ENCODE measurements at places on chromosomes 1 and 21. TPM values are rescaled to one million over a fixed set of nuclear protein-coding genes. Genes with fewer than 3 reads are reported as not detected.
A peak's percentile ranks its signal among the peaks of the same experiment; 100 is the strongest.

Gene AKIRIN1
- 107 TPM for total RNA-seq

Gene SPRR3
- not detected for total RNA-seq

Gene TRIM67
- total RNA-seq, result not detected

Gene ZMYND12
- 1.0 TPM for total RNA-seq

Gene CR2
- not detected for total RNA-seq

DNA sequence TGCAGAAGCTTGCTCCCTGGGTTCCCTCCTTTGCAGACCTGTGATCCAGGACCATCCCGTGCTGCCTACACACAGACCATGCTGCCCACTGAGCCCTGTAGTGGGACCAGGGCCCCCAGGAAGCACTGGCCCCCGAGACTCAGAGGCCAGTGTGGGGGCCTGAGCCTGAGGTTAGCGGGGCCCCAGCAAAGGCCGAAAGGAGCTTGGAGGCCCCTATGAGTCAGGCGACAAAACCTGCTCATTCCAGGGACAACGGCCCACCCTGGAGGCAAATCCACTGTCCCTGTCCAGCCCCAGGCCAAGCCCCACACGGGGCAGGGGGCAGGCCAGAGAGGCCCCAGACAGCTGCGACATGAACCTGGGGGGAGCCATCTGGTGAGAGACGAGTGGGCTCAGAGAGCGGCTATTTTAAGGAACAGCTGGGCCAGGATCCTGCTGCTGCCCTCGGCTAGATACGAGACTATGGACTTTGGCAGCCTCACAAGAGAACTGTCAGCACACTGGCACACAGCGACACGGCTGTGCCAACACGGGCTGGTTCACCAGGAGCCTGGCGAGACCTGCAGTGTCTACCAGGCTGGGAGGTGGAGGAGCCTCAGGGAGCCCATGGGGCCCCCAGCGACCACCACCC, 74.7 kb downstream of the ARHGEF16 start:
- peak; percentile 86 for DNase-seq

DNA sequence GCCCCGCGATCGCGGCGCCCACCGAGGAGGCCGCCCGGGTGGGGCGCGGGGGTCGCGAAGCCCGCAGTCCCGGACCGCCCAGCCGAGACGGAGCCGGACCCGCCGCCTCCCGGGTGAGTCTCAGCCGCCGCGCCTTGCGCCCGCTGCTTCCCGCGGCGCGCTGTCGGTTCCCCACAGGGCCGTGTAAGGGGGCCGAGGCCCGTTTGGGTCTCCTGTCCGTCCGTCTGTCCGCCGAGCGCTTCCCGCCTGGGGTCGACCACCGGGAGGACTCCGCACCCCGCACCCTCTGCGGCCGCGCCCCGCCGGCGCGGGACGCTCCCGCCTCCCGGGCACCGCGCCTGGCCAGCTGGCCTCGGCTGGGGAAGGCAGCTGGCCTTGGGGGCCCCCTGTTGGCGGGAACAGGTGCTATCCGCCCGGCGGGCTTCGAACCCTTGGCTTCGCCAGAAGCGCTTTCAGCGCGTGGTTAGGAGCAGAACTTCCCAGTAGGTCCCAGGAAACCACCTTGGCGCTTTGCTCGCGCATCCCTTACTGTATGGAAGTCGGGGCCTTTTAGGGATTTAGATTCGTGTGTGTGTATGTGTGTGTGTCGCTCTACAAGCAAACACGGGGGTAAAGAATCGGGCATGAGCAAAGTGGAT, 414 bp downstream of the TMEM51 start:
- DNase-seq, result peak; percentile 76

DNA sequence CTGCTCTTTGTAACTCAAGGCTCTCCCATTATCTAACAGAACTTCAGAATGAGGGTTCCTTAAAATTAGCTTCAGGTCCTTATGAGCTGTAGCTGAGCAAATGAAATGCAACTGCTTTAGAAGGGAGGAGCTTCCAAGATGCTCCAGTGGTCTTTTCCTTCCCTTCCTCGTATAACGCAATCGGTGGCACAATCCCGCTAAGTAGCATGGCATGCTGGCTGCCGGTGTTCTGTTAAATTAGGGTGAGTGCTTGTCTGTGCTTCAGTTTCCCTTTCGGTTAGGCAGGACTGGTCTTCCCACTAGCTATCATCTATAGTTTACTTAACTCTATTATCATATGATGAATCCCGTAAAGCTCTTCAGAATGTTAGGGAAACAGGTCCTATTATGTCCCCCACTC, 917 bp downstream of the KIAA0040 start:
- DNase-seq, result no peak

GRCh38 chr1:109732390-109732881, 8.4 kb downstream of the GSTM3 start:
- no peak for DNase-seq

DNA sequence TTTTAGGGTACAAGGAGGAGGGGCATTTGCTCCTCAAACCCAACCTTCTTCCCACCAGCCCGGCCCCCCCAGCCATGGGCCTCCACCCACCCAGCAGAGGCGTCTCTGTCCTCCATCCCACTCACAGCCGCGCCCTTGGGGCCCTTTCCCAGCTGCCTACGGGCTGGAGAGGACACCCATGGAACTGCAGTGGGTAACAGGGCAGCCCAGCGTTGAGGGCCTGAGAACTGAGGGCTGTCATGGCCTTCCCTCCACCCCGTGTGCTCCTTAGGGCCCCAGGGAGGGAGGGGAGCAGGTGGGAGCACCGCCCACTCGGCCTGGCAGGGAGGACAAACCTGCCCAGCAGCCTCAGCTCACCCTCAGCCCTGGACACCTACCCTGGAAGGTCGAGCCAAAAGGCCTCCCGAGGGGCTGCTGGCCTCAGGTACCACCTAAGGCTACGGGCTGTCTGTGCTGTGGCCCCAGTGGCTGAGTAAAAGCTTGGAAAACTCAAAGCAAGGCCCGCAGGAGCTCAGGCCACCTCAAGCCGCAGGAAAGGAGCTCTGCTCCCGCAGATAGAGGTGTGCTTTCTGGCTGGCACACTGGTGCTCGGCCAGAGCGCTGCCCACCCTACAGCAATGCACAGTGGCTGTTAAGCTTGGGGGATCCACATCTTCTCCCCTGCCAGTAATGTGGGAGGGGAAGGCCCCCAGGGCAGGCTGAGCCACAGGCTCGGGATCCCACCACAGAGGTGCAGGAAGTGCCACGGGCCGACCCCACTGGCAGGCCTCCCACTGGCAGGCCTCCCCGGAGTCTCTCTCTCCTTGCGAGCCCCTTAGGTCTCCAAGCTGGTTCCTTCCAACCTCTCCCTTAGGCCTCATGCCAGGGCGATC, 2.2 kb upstream of the ARHGEF16 start:
- no peak for DNase-seq

DNA sequence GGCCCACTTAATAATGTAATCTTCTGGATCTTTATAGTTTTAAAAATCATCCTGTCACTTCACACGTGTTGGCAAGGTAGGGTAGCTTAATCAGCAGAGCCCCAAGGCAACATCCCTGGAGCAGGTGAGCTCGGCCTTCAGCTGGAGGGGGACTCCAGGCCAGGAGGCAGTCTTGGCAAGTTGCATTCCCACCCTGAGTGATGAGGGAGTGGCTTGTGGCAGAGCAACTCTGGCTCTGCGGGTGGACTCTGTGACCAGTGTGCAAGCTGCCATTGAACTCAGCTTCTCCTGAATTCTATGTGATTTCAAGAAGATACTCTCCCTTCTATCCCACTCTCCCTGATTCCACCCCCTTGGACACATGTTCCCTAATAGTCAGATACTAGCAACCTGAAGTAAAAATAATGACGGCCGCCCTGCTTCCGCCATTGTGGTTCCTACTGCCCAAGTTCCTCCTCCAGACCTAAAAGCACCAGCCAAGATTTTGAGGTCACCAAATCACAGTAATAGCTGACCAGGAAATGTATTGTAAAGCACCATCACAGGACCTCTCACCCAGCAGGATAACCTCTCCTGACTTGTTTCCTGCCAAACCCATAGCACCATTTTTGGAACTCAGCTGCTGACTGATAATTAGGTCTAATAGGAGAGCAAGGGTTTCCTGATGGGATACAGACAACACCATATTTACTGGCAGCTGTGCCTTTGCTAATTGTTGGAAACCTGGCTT, 11.5 kb upstream of the LYST start:
- DNase-seq, result peak; percentile 73

DNA sequence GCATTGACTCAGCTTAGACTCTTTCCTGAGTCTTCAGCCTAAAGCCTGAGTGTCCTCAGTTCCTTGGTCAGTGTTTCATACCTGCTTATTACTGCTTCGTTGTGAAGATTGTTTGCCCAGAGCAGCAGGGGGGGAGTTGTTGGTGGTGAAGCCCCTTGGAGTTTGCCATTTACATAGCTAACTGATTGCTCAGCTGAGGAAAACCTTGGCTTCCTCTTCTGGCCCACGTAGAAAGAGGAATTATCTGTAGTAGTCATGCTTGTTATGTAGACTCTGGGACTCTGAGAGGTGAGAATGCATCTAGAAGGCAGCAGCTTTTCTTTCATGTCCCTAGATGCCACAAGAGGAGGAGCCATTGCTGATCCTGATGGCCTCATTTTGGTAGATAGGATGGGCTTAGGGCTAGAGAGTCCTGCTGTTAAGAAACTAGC, 125.9 kb downstream of the MAST2 start:
- DNase-seq, result peak; percentile 22

- DNase-seq, result peak; percentile 19
Measured at GRCh38 chr21:21101911-21102310, 103.7 kb downstream of the NCAM2 start.

- DNase-seq, result no peak
Measured at GRCh38 chr1:9413877-9414213, 121.2 kb downstream of the SPSB1 start.

GRCh38 chr1:58406301-58407071, 140.0 kb downstream of the OMA1 start:
- DNase-seq, result no peak

DNA sequence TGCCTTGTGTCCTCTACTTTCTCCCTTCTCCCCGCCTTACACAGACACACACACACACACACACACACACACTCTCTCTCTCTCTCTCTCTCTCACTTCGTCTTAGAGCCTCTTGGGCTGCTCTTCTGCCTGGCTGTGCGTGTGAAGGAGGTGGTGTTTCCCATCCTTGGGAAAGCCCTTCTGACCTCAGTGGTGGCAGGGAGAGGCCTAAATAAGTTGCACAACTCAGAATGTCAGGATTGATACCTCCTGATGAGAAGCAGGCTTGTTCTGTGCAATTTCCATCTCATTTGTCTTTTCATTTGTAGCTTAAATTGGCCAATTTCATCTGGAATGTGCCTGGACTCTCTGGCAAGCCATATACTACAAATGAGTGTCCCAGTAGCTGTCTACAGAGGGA, 25.0 kb downstream of the LRRN2 start:
- no peak for DNase-seq

GRCh38 chr1:86382878-86383277, 13.2 kb downstream of the ODF2L start:
- no peak for DNase-seq

DNA sequence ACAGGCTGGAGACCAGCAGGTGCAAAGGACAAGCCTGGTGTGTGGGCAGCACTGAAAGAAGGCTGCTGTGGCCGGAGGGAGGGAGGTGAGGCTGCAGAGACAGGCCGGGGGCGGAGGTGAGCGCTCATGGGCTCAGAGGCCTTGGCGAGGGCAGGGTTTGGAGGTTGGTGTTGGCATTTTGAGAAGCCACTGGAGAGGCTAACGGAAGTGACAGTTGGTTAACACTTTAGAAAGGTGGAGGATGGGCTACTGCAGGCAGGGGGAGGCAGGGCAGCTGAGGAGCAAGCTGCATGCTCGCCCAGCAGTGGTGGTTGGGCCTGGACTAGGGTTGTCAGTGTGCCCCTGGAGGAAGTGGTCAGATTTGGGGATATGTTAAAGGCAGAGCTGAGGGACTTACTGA, 37.5 kb downstream of the QSOX1 start:
- DNase-seq, result no peak

- DNase-seq, result no peak
Measured at GRCh38 chr21:36097427-36098181, 27.8 kb downstream of the CBR1 start.

DNA sequence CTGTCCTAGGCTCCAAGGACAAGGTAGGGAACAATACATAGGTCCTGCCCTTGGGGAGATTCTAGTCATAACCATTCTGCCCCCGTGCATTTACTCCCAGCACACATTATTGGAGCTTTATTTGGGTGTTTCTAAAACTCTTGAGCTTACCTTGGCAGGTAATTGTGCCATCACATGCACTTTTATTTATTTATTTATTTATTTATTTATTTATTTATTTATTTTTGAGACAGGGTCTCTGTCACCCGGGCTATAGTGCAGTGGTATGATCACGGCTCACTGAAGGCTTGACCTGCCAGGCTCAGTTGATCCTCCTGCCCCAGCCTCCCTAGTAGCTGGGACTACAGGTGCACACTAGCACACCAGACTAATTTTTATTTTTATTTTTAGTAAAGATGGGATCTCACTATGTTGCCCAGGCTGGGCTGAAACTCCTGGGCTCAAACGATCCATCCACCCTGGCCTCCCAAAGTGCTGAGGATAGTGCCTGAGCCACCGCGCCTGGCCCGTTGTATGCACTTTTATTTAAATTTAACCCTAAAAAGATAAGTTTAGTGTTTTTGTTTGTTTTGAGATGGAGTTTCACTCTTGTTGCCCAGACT, 9.2 kb downstream of the AGMAT start:
- no peak for DNase-seq

DNA sequence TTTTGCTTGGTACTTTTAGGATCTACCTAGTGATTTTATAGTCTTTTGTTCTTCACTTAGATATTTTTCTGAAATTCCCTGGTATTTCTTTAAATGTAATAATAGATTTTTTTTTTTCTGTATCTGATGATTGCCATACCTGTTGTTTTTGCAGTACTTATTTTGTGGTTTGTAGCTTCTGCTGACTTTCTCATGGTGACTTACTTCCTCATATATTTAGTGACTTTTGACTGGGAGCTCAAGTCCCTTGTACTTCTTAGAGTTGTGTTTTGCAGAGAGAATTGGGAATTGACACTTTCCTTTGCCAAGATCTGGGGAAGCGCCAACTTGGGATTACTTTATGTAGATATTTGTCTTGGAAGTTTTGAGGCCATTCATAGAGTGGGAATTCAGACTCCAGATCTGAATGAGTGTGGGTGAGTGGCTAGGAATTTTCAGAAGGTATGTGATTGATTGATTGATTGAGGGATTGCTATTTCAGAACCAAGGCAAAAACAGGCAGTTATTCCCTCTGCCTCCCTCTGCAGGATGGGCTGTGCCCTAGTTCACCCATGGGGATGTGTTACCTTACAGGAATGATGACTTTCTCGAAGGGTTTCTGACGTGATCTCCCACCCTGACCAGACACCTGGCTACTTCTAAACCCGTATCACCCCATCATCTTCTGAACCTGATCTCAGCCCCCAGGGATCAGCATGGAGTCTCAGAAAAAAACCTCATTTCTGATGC, 219.5 kb downstream of the URB2 start:
- no peak for DNase-seq

DNA sequence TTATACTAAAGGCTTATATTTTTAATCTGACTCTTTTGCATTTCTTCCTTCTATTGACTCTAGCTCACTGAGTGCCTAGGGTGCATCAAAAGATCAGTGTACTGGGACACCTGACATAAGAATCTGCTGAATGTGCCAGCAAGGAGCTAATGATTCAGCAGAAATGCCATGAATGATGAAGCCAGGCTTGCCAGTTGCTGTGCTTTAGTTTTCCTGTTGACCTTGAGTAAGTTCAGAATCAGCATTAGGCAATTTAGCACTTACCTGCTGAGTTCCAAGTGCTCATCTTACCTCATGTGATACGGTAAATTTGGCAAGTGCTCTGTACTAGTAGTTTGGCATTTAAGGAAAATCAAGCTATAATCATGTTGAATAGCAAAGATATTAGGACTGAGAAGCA, 523.2 kb upstream of the B3GALT2 start:
- no peak for DNase-seq

All from G401 (cell line).